NCI-H748 treated with DMSO at 0.1 percent for 48 hours (cell line): ENCODE measurements at places on chromosomes 7 and 10.

DNA sequence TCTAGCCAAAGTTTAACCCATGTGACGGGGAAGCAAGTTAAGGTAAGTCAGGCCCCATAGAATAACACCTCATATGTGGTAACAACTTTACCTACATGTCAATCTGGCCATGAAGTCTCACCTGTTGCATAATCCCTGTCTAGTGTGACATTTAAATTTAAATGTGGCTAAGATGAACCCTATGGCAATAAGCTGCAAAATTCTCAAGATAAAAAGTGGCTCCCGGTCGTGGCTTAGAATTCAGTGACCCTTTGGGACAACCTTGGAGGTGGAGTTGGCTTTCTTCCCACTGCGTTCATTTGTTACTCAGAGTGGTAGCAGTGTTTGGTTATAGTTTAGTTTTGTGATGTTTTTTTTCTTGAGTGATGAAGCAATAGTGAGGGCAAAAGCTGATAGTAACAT, 90.6 kb downstream of the ARID5B start:
- DNase-seq: no peak

DNA sequence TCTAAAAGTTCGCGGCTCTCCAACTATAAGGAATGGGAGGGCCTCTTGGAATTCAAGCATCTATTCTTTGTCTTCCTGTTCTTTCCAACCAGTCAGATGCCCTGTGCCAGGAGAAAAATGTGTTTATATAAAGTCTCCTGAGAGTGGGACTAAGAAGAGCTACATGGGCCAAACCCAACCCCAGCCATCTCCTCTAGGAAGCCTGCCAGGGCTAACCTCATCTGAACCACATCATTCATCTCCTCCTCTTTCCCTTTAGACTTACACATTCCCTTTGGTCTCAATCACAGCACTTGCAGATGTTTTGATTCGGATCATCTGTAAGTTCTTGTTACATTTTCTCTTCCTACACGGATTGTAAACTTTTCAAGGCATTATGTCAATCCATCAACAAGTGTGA, 62.6 kb downstream of the DOCK4 start:
- DNase-seq: no peak

GRCh38 chr7:75971309-75971960, 23.0 kb downstream of the TMEM120A start:
- no peak for DNase-seq

GRCh38 chr7:75945297-75946168, 30.6 kb downstream of the POR start:
- DNase-seq: no peak

GRCh38 chr7:150790416-150791075, 9.6 kb downstream of the TMEM176B start:
- no peak for DNase-seq

DNA sequence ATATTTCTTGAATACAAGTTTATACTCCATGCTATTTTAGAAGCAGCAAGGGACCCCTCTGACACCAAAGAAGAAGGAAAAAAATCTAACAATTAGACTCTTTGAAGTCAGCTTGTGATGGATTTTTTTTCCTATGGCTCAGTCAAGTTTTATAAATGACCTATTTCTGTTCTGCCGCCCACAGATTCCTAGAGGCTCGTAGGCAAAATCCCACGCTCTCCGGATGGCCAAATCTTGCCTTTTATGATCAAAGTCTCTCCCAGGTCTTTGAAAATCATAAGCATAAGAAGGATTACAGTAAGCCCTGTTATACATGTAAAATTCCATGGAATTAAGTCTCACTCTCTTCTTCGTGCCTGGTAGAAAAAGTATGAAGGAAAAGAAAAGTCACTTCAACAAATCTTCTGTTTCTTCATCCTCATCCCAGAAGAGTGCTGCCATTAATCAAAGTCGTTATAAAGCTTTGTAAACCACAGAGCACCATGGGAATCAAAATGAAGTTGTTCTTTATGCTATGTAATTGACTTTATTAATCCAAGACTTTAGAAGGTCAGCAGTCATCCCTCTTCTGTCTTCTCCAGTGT, 33.1 kb downstream of the ASB13 start:
- DNase-seq: no peak

- no peak for DNase-seq
Observed at GRCh38 chr10:102281102-102281487, 35.8 kb downstream of the GBF1 start.

DNA sequence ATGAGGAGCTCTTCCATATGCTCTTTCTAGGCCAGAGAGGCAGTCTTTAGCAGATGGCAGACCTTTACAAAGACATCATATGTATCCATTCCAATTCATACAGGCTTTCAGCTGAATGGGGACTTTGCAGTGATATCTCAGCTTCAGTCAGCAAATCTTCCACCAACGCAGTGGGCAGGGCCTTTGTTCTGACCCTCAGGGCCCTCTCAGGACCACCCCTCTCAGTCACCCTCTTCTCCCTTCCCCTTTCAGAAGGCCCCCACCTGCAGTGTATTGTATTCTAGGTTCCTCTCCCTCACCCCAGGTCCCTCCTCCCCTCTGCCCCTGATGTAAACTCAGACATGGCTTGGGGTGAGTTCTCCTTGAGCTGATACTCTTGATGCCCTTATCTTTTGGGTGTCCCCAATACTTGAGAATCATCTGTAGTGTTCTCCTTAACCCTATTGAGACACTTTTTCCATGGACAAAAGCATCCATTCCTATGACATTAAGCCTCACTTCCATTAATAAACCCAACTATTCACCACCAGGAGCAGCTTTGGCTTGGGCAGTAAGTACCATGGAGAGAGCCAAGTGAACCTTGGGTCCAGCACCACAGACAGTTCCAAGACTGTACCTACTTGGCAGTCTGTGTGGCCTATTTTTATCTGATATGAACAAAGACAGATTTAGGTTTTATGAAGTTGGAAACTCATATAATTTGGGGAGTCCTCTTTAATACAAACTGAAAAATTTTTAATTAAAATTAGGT, 62.7 kb downstream of the ADCYAP1R1 start:
- DNase-seq: no peak

DNA sequence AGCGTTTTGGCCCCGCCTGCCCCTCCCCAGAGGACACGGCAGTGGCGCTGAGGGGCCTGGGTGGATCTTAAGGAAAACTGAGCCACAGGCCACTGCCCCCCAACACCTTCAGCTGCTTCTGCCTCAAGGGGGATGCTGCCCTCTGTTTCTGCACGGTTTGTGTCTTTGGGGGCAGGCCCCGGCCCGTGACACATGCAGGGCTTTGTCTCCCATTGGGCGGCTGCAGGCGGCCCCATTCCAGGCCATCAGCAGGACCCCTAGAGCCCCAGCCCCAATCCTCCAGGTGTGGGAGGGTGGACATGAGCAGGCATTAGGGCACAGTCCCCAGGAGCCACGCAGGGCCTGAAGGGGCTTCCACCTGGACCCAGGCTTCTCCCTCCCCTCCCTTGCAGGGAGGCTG, 25.3 kb upstream of the PPP2R2D start:
- DNase-seq: no peak

GRCh38 chr10:5943536-5943935, 33.8 kb downstream of the IL15RA start:
- DNase-seq: no peak

DNA sequence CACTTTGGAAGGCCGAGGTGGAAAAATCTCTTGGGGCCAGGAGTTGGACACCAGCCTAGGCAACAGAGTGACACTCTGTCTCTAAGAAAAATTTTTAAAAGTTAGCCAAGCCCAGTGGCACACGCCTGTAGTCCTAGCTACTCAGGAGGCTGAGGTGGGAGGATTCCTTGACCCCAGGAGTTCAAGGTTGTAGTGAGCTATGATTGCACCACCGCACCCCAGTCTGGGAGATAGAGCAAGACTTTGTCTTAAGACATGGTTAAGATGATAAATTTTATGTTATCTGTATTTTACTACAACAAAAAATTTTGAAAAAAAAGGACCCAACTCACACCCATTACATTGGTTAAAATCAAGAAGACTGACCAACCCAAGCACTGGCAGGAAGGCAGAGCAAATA, 44.4 kb upstream of the SMARCD3 start:
- no peak for DNase-seq
